ENCODE measurements at places on chromosomes 12 and 14. TPM values are rescaled to one million over a fixed set of nuclear protein-coding genes. Genes with fewer than 3 reads are reported as not detected.
A peak's percentile ranks its signal among the peaks of the same experiment; 100 is the strongest.

Gene FOXA1
- 14.4 TPM for total RNA-seq

Gene BATF
- total RNA-seq: 4.2 TPM

Gene ACOT6
- not detected for total RNA-seq

Gene ADAMTS20
- total RNA-seq: not detected

Gene KLRK1
- total RNA-seq: 0.51 TPM

GRCh38 chr14:28831126-28831525 lies 64.5 kb downstream of the FOXG1 start:
- DNase-seq: no peak
- H3K36me3 ChIP-seq: no peaks in the 10 kb centered on the region
- H3K4me3 ChIP-seq: no peak overlapping the region
- no peaks in the 10 kb centered on the region for H3K27me3 ChIP-seq
- H3K27ac ChIP-seq: no peak overlapping the region

Gene ORAI1
- 64.6 TPM for total RNA-seq

Gene SLC25A47
- total RNA-seq: not detected

Gene GUCY2C
- total RNA-seq: not detected

Gene RFLNA
- not detected for total RNA-seq

DNA sequence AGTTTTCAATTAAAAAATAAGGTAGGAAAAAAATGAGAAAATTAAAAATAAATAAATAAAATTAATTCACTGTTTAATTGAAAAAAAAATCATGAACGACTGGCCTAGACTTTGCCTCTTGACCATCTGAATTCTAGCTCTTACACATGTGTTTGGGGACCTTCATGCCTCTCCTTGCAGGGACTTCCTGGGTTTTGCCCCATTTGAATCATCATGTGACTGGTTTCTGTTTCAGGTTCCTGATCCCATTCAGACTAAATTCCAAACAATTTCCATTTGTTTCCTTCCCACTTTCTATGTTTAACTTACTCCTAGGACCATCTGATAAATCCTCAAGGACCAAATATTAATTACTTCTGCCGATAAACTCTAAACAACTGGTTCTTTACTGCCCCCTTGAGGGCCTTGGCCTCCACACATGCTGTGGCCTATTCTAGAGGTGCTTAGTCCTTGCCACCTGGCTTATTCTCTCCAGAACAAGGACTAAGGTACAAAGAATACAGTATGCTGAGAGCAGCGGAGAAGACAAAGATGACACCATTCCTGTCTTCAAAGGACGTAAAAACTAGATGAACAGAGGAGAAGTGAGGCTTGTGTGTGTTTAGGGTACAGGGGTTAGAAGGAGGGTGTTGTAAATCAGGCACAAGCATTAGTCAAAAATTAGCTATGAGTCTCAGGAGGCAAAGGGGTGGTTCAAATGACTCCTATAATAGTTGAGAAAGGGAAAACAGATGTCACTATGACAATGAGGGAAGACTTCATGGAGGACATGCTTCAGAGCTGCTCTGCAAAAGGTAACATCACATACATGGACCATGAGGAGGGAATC lies 125.8 kb upstream of the AVPR1A start:
- H3K4me3 ChIP-seq: no peak overlapping the region
- no peak overlapping the region for H3K27ac ChIP-seq
- no peaks in the 10 kb centered on the region for H3K36me3 ChIP-seq

GRCh38 chr12:68641138-68641537 lies 30.4 kb downstream of the RAP1B start:
- peaks cover 18% of the 10 kb centered on the region for H3K4me1 ChIP-seq
- no peak for DNase-seq
- H3K4me3 ChIP-seq: no peak overlapping the region
- H3K27ac ChIP-seq: no peak overlapping the region

DNA sequence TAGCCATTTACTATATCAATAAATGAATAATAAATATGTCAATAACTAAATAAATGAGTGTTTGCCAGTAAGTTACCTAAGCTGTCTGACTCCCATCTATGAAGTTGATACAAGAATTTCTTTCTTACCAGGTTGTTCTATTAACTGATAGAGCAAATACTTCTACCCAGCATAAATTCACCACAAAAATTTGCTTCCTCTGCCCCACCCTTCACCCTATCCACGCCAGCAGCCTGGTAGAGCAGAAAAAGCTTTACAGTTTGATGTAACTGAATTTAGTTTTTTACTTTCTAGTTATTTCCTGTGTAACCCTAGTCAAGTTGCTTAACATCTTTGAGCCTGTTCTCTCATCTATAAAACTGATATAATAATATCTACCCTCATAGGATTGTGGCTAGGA lies 94.9 kb upstream of the SLC16A7 start:
- no peak for DNase-seq
- no peaks in the 10 kb centered on the region for H3K27me3 ChIP-seq
- H3K4me3 ChIP-seq: no peak overlapping the region
- no peaks in the 10 kb centered on the region for H3K36me3 ChIP-seq
- H3K27ac ChIP-seq: no peak overlapping the region

GRCh38 chr12:64696080-64696741 lies 63.0 kb downstream of the GNS start:
- no peak overlapping the region for H3K27ac ChIP-seq
- no peak overlapping the region for H3K4me3 ChIP-seq
- H3K4me1 ChIP-seq: no peaks in the 10 kb centered on the region
- DNase-seq: no peak
- H3K27me3 ChIP-seq: no peaks in the 10 kb centered on the region

DNA sequence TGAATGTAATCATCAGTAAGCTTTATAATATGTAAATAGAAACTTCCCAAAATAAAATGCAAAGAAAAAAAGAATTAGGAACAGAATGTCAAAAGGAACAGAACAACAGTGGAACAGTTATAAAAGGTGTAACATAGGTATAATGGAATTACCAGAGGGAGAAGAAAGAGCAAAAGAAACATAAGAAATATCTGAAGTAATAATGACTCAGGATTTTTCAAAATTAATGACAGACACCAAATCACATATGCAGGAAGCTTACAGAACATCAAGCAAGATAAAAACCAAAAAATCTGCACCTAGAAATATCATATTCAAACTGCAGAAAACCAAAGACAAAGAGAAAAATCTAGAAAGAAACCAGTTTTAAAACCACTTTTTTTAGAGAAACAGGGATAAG lies 36.1 kb downstream of the TMEM116 start:
- H3K4me1 ChIP-seq: no peaks in the 10 kb centered on the region
- no peak for DNase-seq
- no peak overlapping the region for H3K27ac ChIP-seq
- no peak overlapping the region for H3K4me3 ChIP-seq
- no peaks in the 10 kb centered on the region for H3K27me3 ChIP-seq
- no peaks in the 10 kb centered on the region for H3K36me3 ChIP-seq

Gene C12orf50
- not detected for total RNA-seq

Gene SOX5
- 110 TPM for total RNA-seq

- no peak overlapping the region for H3K4me3 ChIP-seq
- DNase-seq: no peak
- no peak overlapping the region for H3K27ac ChIP-seq
- no peaks in the 10 kb centered on the region for H3K36me3 ChIP-seq
- no peaks in the 10 kb centered on the region for H3K27me3 ChIP-seq
Observed at GRCh38 chr12:58503731-58504130, 416.6 kb downstream of the LRIG3 start.

GRCh38 chr12:15336768-15337553 lies 14.7 kb downstream of the PTPRO start:
- DNase-seq: no peak
- no peaks in the 10 kb centered on the region for H3K4me1 ChIP-seq
- H3K27ac ChIP-seq: no peak overlapping the region
- H3K4me3 ChIP-seq: no peak overlapping the region
- no peaks in the 10 kb centered on the region for H3K36me3 ChIP-seq

- DNase-seq: no peak
- peaks cover 8% of the 10 kb centered on the region for H3K4me1 ChIP-seq
- no peaks in the 10 kb centered on the region for H3K27me3 ChIP-seq
- H3K4me3 ChIP-seq: no peak overlapping the region
Observed at GRCh38 chr12:12180575-12180974, 86.3 kb downstream of the LRP6 start.

- H3K27me3 ChIP-seq: no peaks in the 10 kb centered on the region
- no peaks in the 10 kb centered on the region for H3K36me3 ChIP-seq
- H3K4me3 ChIP-seq: no peak overlapping the region
- peak; percentile 87 for DNase-seq
- H3K4me1 ChIP-seq: peaks cover 48% of the 10 kb centered on the region
Observed at GRCh38 chr12:89162589-89163261, 189.6 kb downstream of the DUSP6 start.

DNA sequence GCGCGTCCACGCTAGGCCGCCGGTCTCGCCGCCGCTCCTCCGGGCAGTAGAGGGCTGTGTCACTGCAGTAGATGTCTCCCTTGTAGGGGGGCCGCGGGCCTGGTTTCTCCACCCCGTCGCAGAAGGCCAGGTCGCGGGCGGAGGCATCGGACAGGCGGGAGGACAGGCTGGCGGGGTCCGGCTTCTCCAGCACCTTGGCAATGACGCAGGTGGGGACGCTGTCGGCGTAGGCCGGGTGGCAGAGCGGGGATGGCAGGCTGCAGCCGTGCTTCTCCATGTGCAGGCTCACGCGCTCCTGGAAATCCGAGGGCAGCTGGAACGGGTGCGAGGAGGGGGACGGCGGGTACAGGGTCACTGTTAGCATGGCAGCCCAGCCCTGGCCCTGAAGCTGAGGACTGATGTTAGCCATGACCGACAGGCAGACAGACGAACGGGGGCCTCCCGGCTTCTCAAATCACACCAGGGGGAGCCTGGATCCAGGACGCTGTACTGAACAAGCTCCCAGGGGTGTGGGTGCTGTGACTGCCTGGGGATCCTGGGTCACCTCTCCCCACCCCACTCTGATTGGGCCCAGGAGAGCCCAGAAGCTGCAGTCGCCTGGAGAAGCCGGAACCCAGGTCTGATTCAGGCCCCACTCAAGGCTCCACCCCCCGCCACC lies 48.1 kb downstream of the BEGAIN start:
- DNase-seq: peak; percentile 65
- H3K27me3 ChIP-seq: no peaks in the 10 kb centered on the region
- H3K4me3 ChIP-seq: no peak overlapping the region
- no peaks in the 10 kb centered on the region for H3K36me3 ChIP-seq

DNA sequence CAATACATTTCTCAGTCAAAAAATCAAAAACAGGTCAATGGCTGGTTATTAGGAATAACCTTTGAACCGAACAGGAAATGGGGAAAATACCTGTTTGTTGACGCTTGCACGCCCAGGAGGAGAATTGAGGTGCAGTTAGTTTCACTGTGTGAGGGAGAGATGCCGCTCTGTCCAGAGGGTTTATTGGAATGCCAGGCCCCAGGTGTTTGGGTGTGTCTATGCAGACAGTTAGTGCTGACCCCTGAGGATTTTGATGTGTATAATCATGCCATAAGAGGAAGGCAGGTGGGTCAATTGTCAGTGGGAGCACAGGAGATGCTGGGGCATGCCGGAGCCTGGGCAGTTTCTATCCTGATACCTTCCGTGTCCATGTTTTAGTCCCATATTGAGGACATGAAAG lies 100.8 kb upstream of the DIO3 start:
- peaks cover 16% of the 10 kb centered on the region for H3K4me1 ChIP-seq
- H3K27me3 ChIP-seq: peaks cover 78% of the 10 kb centered on the region
- H3K36me3 ChIP-seq: no peaks in the 10 kb centered on the region
- no peak overlapping the region for H3K27ac ChIP-seq
- H3K4me3 ChIP-seq: no peak overlapping the region

Gene PPM1H
- 6.6 TPM for total RNA-seq

GRCh38 chr12:57429473-57430111 lies 1.3 kb downstream of the R3HDM2 start:
- H3K27ac ChIP-seq: peak overlapping the region; percentile 98
- peaks cover 13% of the 10 kb centered on the region for H3K4me1 ChIP-seq
- peak overlapping the region; percentile 84 for H3K4me3 ChIP-seq
- no peak for DNase-seq
- no peaks in the 10 kb centered on the region for H3K27me3 ChIP-seq

- H3K4me1 ChIP-seq: peaks cover 33% of the 10 kb centered on the region
- no peak overlapping the region for H3K4me3 ChIP-seq
- no peak for DNase-seq
- H3K27ac ChIP-seq: no peak overlapping the region
- no peaks in the 10 kb centered on the region for H3K27me3 ChIP-seq
- peaks cover 26% of the 10 kb centered on the region for H3K36me3 ChIP-seq
Observed at GRCh38 chr12:11882301-11883019, 188.3 kb upstream of the BCL2L14 start.

- no peak for DNase-seq
- H3K4me1 ChIP-seq: peaks cover 7% of the 10 kb centered on the region
- no peak overlapping the region for H3K4me3 ChIP-seq
- H3K27me3 ChIP-seq: no peaks in the 10 kb centered on the region
- no peak overlapping the region for H3K27ac ChIP-seq
Observed at GRCh38 chr12:2299206-2299605, 246.4 kb downstream of the CACNA1C start.

Gene COPZ1
- total RNA-seq: 70.9 TPM

Gene PRPH
- total RNA-seq: 1.5 TPM

DNA sequence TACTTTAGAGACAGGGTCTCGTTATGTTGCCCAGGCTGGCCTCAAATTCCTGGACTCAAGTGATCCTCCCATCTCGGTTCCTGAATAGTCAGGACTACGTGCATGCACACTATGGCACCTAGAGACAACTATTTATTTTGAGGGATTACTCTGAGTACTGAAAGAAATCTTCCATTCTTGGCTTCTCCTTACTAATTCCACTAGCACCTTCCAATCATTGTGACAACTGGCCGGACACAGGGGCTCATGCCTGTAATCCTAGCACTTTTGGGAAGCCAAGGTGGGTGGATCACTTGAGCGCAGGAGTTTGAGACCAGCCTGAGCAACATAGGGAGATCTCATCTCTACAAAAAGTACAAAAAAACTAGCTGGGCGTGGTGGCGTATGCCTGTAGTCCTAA lies 42.1 kb upstream of the MTERF2 start:
- no peaks in the 10 kb centered on the region for H3K27me3 ChIP-seq
- no peaks in the 10 kb centered on the region for H3K36me3 ChIP-seq
- peaks cover 46% of the 10 kb centered on the region for H3K4me1 ChIP-seq
- H3K27ac ChIP-seq: no peak overlapping the region

GRCh38 chr12:79388011-79388410 lies 302.8 kb downstream of the PAWR start:
- no peak overlapping the region for H3K4me3 ChIP-seq
- no peaks in the 10 kb centered on the region for H3K4me1 ChIP-seq
- no peak for DNase-seq
- H3K27ac ChIP-seq: no peak overlapping the region
- H3K27me3 ChIP-seq: no peaks in the 10 kb centered on the region

GRCh38 chr12:104733717-104734175 lies 224.3 kb downstream of the SLC41A2 start:
- no peak overlapping the region for H3K4me3 ChIP-seq
- H3K27ac ChIP-seq: no peak overlapping the region
- H3K27me3 ChIP-seq: no peaks in the 10 kb centered on the region
- peaks cover 52% of the 10 kb centered on the region for H3K4me1 ChIP-seq
- DNase-seq: no peak

- no peaks in the 10 kb centered on the region for H3K36me3 ChIP-seq
- no peaks in the 10 kb centered on the region for H3K4me1 ChIP-seq
- H3K4me3 ChIP-seq: no peak overlapping the region
- no peak for DNase-seq
- H3K27me3 ChIP-seq: no peaks in the 10 kb centered on the region
Observed at GRCh38 chr12:69423037-69423905, 46.9 kb upstream of the FRS2 start.

GRCh38 chr12:64665514-64665913 lies 55.2 kb downstream of the RASSF3 start:
- peak; percentile 13 for DNase-seq
- H3K27me3 ChIP-seq: no peaks in the 10 kb centered on the region
- no peaks in the 10 kb centered on the region for H3K36me3 ChIP-seq
- no peak overlapping the region for H3K4me3 ChIP-seq
- H3K4me1 ChIP-seq: peaks cover 34% of the 10 kb centered on the region

Gene GPR137C
- not detected for total RNA-seq

- peaks cover 2% of the 10 kb centered on the region for H3K36me3 ChIP-seq
- no peak for DNase-seq
- no peak overlapping the region for H3K4me3 ChIP-seq
- no peaks in the 10 kb centered on the region for H3K27me3 ChIP-seq
- no peaks in the 10 kb centered on the region for H3K4me1 ChIP-seq
Observed at GRCh38 chr14:61003571-61003970, 22.5 kb downstream of the SLC38A6 start.

Gene ZBTB39
- total RNA-seq: 12.1 TPM

Gene TUBA1B
- 523 TPM for total RNA-seq
